PC-3 (cell line): ENCODE measurements at places on chromosomes 1 and 21. TPM values are rescaled to one million over a fixed set of nuclear protein-coding genes. Genes with fewer than 3 reads are reported as not detected.

- DNase-seq = no peak
These were observed 48.9 kb upstream of the TADA1 start for GRCh38 chr1:166924823-166925541.

- DNase-seq = peak; percentile 26
These were observed 14.0 kb upstream of the TIPRL start for GRCh38 chr1:168164771-168165170.

- DNase-seq = no peak
These were observed 7.3 kb upstream of the DISC1 start for GRCh38 chr1:231619257-231619634.

GRCh38 chr21:29302359-29302875 is 3.7 kb downstream of the BACH1 start:
- peak; percentile 35 for DNase-seq

DNA sequence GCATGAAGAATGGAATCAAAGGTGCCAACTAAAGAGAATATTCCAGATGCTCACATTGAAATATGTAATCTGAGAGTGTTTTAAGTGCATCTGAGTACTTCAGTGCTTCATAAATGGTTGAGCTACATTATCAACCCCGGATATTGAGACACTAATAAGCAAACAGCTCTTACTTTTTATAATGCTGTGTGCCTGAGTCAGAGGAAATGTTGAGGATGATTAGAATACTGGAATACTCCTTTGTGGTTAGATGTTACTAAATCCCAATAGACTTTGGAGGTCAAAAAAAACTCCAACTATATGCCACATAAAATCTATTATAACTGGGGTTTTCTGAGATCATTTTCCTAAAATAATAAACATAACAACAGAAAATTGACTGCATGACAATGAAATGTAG is 12.5 kb upstream of the KCNA3 start:
- peak; percentile 78 for DNase-seq

GRCh38 chr1:38210895-38211177 is 164.2 kb upstream of the POU3F1 start:
- no peak for DNase-seq

GRCh38 chr1:210597555-210598134 is 268.9 kb downstream of the HHAT start:
- DNase-seq = peak; percentile 89

- DNase-seq = no peak
These were observed 31.8 kb downstream of the IGSF21 start for GRCh38 chr1:18139198-18139981.

GRCh38 chr21:16145479-16145878 is 415.7 kb downstream of the USP25 start:
- DNase-seq = no peak

DNA sequence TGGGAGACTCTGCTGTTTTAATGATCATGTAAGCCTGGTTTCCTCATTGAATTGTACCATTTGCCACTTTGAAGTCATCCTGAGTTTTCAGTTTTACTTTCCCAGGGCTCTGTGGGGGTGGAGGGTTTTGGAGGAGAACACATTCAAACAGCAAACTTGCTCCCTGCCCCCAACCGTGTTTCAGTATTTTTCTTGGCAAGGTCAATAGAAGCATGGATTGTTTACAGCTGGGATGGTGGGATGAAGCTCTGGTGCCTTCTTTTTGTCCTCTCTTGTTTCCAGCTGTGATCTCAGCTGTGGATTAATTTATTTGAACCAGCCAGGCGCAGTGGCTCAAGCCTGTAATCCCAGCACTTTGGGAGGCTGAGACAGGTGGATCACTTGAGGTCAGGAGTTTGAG is 54.3 kb upstream of the SERBP1 start:
- no peak for DNase-seq

The GPR52 gene
- 0.44 and 3.6 TPM in 2 replicates for total RNA-seq

The PEAR1 gene
- total RNA-seq = 10.3 and 11.9 TPM in 2 replicates

The LCE7A gene
- total RNA-seq = not detected in 2 replicates

The DMRTB1 gene
- not detected in 2 replicates for total RNA-seq

The LCE6A gene
- not detected in 2 replicates for total RNA-seq

The LORICRIN gene
- total RNA-seq = not detected in 2 replicates
